ENCODE measurements at places on chromosomes 4 and X. TPM values are rescaled to one million over a fixed set of nuclear protein-coding genes. Genes with fewer than 3 reads are reported as not detected.

DNA sequence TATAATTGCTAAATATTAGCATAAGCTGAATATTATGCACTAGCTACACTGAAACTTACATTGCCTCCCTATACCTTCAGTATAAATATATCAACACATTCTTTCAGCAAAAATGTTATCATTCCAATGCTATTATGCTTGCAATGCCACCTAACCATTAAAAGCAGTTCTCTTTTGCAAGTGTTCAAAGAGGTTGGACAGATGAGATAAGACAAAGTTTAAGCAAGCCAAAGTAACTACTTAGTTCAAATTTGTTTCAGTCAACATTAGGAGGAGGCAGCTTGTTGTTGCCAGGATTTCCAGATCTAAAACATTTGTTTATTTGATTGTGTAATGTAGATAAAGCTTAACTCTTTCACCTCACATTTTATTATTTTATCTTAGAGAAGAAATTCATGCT, 323.9 kb upstream of the FAM241A start:
- DNase-seq: no peak

GRCh38 chr4:138399081-138399480, 156.9 kb upstream of the SLC7A11 start:
- no peak for DNase-seq

DNA sequence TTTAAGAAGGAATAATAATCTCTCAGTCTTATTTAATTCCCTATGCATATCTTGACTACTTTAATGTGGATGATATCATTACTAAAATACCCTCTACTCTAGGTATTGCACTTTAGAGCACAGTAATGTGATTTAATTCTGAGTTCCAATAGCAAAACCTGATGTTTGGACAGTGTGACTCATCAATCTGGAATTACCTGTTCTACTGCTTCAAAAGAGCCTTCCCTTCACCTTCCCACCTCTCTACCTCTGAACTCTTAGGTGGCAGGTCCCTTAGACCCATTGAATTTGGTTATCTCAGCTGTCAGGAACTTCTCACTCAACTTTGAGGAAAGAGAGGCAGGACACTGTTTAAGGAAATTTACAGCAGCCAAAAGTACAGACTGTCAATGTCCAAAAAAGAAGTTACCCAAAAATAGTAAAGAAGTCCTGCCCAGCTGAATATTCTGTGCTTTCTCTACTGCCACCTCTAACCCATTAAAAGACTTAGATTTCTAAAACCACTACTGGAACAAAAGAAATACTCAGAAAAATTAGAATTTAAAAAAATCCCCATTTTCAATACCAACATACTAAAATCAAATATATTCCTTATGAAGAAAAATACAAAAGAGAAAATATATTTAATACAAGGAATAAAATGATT, 123.1 kb upstream of the GPM6A start:
- DNase-seq: no peak

The ZDHHC15 gene
- not detected for total RNA-seq

- DNase-seq: no peak
Measured at GRCh38 chr4:83216959-83217683, 67.5 kb downstream of the COQ2 start.
